ENCODE measurements at places on chromosomes 12 and 14.

DNA sequence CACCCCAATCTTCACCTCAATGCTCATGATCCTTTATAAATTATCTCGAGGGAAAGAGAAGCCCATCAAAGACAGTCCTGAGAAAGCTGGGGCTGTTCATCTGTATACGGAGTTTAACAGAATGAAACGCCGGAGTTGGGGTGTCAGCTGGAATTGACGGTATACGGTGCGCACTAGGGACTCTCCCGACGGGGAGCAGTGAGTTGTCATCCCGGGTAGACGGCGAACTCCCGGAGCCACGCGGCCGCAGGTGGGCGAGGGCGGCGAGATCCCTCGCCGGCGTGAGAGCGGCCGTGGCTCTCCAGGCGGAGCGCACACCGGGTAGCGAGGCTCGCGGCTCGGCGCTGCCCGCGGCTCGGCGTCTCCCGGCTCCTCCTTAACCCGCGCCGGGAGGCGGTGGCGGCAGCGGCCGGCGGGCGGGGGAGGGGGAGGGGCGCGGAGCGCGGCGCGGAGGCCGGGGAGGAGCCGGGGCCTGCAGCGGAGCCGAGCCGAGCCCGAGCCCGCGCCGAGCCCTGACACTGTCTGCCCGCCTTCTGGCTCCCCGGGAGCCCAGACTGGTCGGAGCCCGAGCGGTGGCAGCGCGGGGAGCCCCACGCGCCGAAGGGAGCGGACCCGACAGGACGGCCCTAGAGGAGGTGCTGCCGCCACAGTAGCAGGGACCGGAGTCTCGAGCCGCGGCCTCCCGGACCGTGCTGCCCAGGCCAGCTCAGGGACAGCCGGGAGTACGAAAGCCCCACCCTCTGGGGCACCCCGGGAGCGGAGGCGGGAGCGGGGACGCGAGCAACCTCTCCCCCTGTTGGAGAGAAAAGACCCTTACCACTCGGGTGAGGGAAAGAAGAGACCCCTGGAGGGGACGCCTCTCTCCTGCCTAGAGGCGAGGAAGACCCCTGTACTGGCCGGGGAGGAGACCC, at the start of gene FOXJ2:
FOXJ2 (plus strand) TSS at position 475 of the 911 bp plus-strand sequence. CDS start 7,117 bp downstream, outside the sequence.
- peak; percentile 74 for DNase-seq

GRCh38 chr14:99718811-99719192, 34.7 kb downstream of the CYP46A1 start:
- no peak for DNase-seq

DNA sequence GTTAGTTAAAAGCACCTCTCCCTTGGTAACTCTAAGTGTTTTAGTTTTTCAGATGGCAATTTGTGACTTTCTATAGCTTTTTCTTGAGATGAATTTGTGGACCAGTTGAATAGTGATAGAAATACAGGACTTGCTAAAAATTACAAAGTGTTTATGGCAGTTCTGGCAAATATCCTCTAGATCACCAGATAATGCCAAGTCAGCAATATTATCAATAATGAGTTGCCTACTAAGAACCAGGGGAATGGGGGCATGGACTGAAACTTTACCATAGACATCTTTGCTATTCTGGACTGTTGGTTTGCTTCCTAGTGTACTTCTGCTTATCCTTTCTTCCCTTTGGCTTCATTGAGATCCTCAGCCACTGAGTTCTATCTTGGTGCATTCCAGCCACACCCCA, 584.2 kb downstream of the DIO2 start:
- DNase-seq, result no peak

GRCh38 chr12:71299541-71300376, 139.8 kb upstream of the LGR5 start:
- no peak for DNase-seq

DNA sequence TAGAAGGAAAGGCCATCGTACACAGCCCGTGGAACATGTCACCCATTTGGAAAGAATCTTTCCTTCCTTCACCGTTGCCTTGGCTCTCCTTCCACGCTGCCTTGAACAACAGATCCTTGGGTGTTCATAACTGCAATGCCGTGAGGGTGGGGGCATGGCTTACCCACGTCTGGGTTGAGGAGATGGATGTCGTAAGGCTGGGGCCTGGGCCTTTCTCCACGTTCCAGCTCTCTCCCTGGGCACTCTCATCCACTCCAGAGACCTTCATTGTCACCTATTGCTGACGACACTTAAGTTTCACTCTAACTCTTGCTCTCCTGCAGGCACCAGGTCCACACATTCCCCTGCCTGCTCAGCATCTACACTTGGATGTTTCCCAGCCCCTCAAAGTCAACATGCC, 19.4 kb downstream of the ANO2 start:
- DNase-seq, result no peak

- DNase-seq, result no peak
These were observed 950 bp downstream of the IFI27 start for GRCh38 chr14:94111276-94112095.

GRCh38 chr14:96062010-96062409, 22.8 kb downstream of the C14orf132 start:
- DNase-seq, result no peak

- no peak for DNase-seq
These were observed 239.9 kb upstream of the MIS18BP1 start for GRCh38 chr14:45492876-45493275.

DNA sequence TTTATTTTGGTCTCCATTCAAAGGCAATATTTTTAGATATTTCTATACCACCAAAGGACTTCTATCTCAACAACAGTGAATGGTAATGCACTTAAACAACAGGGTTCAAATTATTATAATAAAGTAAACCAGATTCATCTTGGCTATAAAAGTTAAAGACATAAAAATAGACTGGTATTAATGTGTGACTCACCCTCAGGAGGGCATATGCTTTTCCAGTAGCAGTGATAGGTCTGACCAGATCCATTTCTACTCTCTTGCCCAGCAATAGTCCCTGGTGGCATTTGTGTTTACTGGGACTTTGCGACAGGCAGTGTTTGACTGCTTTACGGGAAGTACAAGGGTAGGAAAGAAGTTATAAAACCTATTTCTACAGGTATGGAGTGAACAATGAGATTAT, 353.2 kb upstream of the ATP2B1 start:
- no peak for DNase-seq

GRCh38 chr12:57368349-57369095, 62.3 kb downstream of the R3HDM2 start:
- no peak for DNase-seq

DNA sequence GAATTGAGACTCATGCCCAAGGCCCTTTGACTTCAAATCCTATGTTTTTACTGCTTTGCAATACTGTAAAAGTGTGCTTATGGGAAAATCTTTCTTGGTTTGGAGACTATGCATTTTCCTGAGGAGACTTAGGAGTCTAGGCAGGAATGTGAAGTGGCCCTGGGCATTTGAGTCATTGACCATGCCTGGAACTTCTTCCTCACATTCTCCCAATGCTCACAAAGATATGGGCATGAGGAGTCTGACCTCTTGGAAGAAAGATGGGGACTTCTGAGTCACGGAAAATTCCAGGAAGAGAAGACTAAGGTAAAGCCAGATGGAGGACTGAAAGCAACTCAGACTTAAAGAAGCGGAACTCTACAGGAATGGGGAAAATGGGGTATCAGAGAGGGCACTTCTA, 38.2 kb upstream of the ZNF641 start:
- no peak for DNase-seq

DNA sequence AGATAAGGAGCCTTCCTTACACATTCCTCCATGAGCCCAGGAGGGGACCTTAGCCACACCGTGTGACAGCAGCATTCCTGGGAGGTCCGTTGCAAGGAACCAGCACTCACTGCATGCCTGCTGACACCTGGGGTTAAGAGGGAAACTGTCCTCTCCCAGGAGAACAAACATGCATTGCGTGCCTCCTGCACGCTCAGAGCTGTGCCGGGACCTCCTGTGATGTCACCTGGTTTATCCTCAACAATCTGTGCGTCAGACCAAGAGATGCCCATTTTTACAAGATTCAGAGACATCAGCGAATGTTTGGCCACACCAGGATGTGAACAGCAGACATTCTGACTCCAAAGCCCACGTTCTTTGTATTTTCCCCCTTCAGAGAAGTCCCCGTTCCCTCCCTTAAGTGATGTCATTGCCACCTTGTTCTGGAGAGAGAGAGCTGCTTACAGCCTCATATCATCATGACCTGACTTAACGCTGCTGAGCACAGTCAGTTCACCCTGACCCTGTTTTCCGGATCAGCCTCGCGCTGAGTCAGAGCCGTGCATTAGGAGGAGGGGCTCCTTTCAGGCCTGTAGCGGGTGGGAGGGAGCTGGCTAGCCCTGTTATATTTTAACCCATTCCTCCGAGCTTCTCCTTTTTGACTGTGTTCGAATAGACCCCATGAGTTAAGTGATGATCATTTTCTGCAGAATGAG, 36.2 kb downstream of the TMEM120B start:
- peak; percentile 19 for DNase-seq

GRCh38 chr12:105226219-105226618, 9.8 kb downstream of the APPL2 start:
- DNase-seq, result no peak

GRCh38 chr14:66405158-66405557, 81.0 kb upstream of the CCDC196 start:
- no peak for DNase-seq

- DNase-seq, result no peak
These were observed 112.3 kb downstream of the TTC6 start for GRCh38 chr14:37707716-37708115.

DNA sequence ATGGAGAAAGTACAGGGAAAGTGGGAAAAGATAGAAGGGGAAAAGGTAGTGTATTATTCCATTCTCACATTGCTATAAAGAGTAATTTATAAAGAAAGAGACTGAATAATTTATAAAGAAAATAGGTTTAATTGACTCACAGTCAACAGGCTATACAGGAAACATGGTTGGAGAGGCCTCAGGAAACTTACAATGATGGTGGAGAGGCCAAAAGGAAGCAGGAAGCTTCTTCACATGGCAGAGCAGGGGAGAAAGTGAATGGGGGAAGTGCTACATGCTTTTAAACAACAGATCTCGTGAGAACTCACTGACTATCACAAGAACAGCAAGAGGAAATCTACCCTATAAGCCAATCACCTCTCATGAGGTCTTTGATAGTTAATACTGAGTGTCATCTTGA, 725.0 kb upstream of the FLRT2 start:
- no peak for DNase-seq

GRCh38 chr12:48999371-49000131, at the start of gene DDN:
Gene DDN, minus strand, starts transcription at chr12:48999375. Its CDS starts 88 bp downstream, at chr12:48999287.
- peak; percentile 46 for DNase-seq

DNA sequence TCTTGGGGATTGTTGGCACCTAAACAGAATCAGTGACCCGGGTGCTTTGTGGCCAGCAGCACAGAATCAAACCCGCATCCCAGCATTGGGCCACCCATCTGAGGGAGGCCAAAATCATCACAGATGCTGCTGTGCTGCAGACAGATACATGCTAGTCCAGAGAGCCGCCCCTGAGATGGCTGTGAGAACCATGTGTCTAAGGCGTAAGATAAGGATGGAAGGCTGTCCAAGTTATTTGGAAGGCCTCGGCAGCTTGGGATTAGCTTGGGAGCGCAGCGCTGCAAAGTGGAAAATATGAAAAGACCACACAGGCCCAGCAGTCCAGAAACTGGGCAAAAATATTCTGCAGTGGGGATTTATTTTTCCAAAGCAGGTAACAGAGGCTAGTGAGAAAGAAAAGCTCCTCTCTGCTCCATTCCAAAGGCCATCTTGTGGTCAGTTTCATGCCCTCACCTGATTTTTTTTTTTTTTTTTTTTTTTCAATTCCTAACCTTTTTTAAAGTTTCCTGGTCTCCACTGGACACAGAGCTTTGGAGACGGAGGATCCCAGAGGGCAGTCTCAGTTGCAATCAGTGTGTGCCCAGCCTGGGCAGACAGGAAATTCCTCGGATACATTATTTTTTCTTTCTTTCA, 178.9 kb upstream of the BCL2L14 start:
- no peak for DNase-seq

DNA sequence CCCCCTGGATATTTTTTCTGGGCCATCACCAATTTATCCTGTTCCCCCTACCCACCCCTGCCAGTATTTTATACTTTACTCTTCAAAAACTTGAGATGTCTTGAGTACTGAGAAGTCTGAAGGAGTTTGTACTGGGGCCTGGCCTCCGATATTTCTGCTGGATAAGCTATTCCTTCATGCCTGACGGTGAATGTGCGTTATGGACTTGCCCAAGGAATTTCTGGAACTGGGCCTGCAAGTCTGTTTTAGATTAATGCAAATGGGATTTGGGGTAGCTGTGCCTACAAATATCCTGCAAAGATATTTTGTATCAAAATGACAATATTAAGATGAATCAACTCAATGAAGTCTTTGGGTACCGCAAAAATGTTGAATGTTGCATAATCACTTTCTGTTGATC, at the start of gene PTCSC3:
PTCSC3 (minus strand) TSS at position 199 of the 400 bp plus-strand sequence.
- DNase-seq, result no peak

- no peak for DNase-seq
These were observed 133.5 kb upstream of the DAAM1 start for GRCh38 chr14:59055006-59055405.
